Mesendoderm (in vitro differentiated cells): ENCODE measurements at places on chromosomes 4 and X.

GRCh38 chr4:99221980-99222379, 2.9 kb upstream of the ADH6 start:
- peak; percentile 80 for DNase-seq

DNA sequence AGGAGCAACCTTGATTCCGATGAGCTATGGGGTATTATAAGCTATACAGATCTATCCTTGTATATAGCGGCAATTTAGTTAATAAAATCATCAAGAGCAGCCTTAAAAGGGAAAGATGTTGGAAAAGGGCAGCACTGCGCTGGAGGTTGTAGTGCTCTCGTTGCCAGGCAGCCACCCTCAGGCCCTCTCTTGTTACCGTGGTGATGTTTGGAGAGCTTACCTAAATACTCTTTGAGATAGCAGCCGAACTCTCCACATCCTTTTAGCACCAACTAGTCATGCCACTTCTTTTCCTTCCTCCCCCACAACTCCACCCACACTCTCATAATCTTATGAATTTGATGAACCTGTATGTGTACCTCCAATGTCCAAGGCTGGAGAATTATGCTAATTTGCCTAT, 3.8 kb upstream of the RADX start:
- peak; percentile 70 for DNase-seq

- no peak for DNase-seq
These were observed 162.4 kb upstream of the FMR1 start for GRCh38 chrX:147749308-147749707.

DNA sequence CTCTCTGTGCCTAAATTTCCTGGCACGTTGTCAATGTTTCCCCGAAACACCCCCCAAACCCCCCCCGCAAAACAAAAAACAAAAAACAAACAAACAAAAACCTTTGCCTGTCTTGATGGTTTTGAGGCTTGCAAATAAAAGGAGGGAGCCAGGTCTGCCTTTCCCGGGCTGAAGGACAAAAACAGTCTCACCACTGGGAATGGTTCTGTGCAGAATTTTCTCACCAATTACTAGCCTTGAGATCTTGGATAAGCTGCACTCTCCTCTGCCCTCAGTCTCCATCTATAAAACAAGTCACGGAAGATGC, 15.5 kb downstream of the NKX3-2 start:
- no peak for DNase-seq

DNA sequence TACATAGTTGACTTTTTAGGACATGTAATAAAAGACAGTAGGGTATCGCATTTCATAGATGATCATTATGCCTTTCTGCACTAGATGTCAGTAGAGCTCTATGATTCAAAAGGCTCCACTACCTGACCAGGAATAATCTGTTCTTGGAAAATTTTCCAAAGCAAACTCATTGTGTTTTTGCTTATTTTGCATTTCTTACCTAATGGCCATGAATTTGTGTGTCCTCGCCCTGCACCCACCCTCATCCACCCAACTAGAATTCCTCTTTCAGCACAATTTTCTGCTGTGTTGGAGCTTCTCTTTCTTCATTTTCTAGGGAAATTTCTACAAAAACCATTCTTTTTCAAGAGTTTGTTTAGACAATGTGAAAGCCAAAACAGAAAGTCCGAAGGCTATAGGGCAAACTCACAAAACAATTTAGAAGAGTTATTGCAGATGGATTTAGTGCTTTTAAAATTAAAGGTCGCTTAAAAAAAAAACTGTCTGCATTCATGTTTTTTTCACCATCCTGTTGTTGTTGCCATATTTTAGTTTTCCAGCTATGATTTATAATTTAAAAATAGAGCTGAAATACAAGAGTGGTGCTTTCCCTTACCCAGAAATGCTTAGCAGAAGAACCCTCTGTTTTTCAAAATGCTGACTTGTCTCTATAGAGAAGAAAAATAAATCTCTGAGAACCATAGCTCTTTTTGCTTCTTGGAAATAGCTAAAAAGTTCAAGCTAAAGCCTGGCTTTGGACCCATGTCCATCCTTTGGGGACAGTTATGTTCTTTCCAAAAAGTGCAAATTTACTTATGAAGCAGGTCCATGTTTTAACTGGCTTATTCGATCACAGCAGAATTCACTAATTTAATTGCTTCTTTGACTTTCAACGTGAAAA, 183.7 kb downstream of the SPATA18 start:
- DNase-seq: peak; percentile 60
